Psoas muscle (tissue), 8 donors: ENCODE measurements at places on chromosomes 7 and 10. TPM values are rescaled to one million over a fixed set of nuclear protein-coding genes. Genes with fewer than 3 reads are reported as not detected.

BEND7 gene
- total RNA-seq = 25.3 TPM

PSD gene
- 0.15 TPM for total RNA-seq

SLC29A4 gene
- 0.77 TPM for total RNA-seq

TRIM4 gene
- 8.9 TPM for total RNA-seq

EPO gene
- not detected for total RNA-seq

CPA2 gene
- 0.32 TPM for total RNA-seq

HSPB1 gene
- 2,972 TPM for total RNA-seq
